ENCODE measurements at places on chromosomes 7 and 10.

- no peak for DNase-seq
Observed at GRCh38 chr7:112104120-112104519, 102.1 kb downstream of the DOCK4 start.

GRCh38 chr7:132422502-132423111 lies 153.7 kb downstream of the PLXNA4 start:
- DNase-seq, result no peak

DNA sequence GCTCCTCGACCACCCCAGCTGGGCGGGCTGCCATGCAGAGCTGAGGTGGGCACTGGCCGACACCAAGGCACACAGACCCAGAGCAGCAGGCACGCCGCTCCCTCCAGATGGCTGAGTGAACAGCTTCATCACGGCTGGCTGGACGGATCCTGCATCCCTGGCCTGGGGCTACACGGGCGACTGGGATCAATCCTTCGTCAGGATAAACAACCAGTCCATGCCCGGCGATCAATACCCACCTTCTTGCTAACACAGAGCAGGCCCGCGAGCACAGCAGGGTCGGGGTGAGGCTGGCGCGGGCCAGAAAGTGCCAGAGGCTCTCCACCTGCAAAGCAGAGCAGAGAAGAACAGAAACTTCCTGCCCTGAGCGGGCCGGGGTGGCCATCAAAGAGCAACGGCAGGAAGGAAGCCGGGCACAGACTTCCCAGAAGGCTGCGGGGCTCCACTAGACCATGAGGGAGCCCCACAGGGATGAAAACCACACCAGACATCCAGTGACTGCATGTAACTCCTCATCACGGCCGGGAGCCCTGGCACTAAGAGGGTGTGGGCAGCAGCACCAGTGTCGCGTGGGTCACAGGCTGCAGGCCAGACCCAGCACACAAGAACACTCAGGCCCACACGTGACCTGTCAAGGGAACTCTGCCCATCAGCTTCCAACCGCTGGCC lies 166.4 kb downstream of the MAD1L1 start:
- peak; percentile 40 for DNase-seq

GRCh38 chr7:109020251-109020650 lies 450.6 kb downstream of the DNAJB9 start:
- DNase-seq, result no peak

DNA sequence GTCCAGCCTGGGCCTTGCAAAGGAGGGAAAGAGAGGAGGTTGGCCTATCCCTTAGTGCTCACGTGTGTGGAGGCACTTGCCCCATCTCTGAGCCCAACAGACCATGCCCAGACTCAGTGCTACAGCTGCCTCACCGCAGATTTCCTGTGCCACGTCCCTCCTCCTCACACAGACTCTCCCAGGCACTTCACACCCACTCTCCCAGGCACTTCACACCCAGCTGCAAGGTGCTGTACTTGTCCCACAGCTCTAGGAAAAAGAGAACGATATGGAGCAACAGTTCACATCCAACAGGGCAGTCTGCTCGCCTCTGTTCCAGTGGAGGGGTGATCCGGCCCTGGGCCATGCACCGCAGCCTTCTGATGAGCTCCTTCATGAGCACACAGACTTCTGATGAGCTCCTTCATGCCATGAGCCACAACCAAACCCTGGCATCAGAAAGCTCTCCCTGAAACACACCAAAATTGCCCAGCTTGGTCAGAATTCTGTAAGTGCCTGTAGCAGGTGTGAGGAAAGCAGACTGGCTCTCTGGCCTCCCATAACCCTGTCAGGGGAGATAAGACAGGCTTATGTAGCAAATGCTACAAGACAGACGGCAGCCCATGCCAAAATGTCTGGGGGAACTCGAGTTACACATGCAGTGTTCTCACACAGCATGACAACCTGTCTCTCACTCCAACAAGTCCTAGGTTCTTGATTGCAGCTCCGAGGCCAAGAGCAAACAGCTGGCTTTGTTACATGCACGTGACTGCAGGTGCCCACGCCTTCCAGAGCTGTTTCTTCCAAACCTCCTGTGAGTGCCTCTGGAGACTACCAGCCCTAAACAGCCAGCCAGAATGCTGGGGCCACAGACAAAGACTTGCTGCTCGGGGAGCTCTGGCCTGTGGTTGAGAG lies 348.5 kb downstream of the GRID1 start:
- no peak for DNase-seq

DNA sequence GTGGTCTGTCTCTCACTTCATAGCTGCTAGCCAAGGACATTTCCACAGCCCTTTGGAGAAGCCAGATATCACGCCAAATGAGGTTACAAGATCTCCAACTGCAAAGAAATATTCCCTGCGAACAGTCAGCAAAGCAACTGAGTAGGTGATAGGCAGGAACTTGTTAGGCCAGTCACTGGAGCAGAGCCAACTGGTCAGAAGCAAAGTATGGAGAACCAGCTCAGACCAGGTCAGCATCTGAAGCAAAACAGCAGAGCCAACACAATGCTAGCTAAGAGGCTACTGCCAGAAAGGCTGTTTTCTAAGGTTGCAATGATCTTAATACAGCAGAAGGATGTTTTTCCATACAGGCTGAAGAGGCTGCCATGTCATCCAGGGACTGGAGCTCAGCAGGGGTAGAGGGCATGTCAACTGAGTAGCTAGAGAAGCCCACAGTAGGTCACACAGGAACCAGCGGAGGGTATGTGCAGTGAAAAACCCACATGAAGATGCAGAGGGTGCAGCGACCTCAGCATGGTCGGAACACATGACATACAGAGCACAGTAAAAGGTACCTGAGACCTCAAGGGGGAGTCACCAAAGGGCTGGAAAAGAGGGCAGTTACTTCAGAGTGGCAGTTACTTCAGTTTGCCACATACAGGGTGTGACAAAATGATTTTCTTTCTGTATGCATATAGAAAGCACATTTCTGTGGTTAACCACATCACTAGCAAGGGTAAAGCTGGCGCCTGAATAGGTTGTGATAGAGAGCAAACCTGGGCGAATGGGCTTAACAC lies 8.9 kb downstream of the SEC31B start:
- peak; percentile 67 for DNase-seq

GRCh38 chr7:95547361-95548348 lies 48.7 kb downstream of the PDK4 start:
- DNase-seq, result no peak

GRCh38 chr7:31975546-31975945 lies 94.7 kb downstream of the PDE1C start:
- DNase-seq, result no peak

GRCh38 chr10:14670551-14671240 lies 104.0 kb downstream of the FAM107B start:
- DNase-seq, result no peak

GRCh38 chr10:49329146-49329505 lies 30.2 kb downstream of the C10orf71 start:
- no peak for DNase-seq

DNA sequence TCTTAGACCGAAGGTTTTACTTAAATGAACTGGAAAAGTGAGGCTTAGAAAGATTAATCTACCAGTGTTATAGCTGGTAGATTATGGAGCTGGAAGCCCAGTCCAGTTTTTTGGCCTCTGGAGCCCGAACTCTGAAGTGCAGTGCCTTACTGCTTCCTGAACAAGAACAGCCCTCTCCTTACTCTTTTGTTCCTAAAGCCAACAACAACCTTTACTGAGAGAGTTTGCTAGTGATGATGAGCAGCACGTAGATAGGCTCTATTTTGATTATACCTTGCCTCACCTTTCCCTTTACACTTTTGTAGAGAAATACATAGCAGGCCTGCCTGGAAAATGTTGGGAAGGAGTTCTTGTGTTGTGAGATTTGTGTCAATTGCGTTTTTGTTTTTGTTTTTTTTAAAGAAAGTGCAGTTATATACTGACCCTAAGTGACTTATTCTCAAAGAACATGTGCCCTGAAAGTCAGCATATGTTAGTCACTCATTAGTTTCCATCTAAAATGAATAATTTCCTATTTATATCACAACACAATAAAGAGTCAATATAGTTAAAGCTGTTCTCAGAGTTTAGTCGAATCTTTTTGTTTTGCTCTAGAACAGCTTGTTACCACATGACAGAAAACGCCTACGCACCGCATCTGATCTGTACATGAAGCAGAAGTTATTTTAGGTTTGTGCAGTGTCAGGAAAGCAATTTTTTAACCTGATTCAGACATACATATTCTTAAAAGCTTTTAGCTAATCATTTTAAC lies 33.0 kb downstream of the PLEKHA1 start:
- DNase-seq, result no peak

- DNase-seq, result no peak
Observed at GRCh38 chr10:109504401-109504800, 418.9 kb downstream of the XPNPEP1 start.

DNA sequence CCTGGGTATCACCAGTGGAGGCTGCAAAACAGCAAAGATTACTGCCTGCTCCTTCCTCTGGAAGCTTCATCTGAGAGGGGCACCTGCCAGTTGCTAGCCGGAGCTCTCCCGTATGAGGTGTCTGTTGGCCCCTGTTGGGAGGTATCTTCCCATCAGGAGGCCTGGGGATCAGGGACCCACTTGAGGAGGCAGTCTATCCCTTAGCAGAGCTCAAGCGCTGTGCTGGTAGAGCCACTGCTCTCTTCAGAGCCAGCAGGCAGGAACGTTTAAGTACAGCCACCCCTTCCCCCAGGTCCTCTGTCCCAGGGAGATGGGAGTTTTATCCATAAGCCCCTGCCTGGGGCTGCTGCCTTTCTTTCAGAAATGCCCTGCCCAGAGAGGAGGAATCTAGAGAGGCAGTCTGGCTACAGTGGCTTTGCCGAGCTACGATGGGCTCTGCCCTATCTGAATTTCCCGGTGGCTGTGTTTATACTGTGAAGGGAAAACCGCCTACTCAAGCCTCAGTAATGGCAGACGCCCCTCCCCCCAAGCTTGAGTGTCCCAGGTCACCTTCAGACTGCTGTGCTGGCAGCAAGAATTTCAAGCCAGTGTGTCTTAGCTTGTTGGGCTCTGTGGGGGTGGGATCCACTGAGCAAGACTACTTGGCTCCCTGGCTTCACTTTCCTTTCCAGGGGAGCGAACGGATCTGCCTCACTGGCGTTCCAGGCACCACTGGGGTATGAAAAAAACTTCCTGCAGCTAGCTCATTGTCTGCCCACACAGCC lies 19.6 kb downstream of the SEMA3E start:
- no peak for DNase-seq

- peak; percentile 40 for DNase-seq
Observed at GRCh38 chr10:79244841-79245504, 102.3 kb upstream of the PPIF start.

DNA sequence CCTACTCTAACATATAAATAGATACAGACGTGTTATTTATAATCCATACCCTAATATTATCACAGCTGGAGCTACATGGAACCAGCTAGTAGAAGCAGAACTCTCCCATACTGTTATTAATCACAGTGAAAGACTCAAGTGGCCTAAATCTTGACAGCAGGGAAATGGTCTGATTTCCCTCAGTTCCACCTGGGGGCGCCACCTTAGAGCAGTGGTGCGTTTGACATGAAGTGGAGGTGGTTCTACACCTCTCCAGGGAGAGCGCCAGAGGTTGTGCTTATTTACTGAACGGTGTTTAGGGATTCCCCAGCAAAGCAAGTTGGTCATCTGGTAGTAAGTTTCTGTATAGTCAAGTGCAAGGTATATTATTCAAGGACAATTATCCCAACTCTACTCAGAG lies 17.6 kb downstream of the DNTT start:
- DNase-seq, result no peak

DNA sequence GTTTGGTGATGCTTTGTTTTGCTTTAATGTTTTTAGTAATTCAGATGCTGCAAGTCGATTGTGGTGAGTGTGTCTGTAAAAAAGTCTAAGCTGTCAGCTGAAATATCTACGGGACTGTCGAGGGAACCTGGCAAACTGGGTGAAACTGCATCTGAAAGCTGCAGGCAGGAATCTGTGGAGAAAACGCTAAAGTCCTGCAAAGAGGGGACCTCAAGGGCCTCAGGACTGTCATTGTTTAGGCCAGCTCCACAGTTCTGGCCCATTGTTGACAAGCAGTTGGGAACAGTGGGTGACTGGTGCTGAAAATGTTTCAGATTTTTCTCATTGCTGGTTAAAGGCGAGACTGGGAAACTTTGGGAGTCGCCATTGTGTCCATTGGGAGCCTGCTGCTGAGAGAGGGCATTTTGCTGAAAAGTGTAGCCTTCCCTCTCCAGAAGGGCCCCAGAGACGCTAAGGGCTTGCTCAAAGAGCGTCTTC lies 1.8 kb downstream of the HOXA2 start:
- DNase-seq, result no peak

GRCh38 chr10:121734589-121735045 lies 136.4 kb upstream of the FGFR2 start:
- DNase-seq, result peak; percentile 5

DNA sequence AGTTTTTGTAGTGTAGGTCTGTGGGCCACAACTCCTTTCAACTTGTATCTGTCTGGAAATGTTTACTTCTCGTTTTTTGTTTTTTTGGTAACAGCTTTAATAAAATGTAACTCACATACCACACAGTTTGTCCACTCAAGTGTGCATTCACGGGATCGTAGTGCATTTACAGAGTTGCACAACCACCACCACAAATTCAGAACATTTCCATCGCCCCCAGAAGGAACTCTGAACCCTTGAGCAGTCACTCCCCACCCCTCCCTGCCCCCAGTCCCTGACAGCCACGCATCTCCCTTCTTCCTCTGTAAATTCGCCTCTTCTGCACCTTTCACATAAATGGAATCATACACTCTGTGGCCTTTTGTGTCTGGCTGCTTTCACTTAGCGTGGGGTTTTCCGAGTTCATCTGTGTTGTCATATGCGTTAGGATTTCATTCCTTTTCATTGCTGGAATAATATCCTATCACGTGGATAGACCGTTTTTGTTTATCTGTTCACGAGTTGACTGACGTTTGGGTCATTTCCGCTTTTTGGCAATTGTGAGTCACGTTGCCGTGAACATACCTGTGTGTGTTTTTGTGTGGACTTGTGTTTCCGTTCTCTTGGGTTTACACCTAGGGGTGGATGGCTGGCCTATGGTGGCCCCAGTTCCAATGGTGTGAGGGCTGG lies 10.3 kb downstream of the JAKMIP3 start:
- no peak for DNase-seq

DNA sequence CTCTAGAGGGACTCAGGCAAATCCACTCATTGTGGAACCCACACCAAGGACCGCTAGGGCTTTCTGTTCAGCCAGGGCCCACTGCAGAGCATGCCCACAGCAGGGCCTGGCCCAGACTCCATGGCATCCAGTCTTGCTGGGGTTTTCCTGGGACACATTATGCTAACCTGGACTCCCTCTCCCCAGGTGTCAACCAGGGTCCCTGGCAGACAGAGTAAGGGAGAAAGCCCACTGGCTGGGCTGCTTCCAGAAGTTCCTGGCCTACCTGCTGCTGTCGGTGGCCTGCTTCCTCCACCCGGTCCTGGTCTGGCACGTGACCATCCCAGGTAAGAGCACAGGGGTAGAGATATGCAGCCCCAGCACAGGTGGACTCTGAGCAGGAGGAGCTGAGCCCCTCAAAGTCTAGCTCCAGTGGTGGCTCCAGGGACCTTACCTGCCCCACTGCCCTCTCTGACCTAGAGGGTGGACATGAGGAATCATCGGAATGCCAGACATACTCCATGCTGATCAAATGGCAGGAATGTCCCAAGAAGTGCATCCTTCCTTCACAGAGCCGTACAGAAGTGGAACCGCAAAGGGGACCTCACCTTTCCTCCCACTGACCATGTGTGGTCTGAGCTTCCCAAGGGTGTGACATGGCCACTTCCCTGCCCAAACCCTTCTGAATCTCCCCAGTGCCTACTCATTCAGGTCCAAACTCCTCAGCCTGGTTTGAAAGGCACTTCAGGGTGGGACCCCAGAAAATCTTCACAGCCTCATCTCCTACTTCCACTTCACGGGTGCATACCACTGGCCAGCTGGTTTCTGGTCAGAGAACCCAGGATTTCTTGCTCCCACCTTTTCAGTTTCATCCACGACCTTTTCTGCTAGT lies 22.5 kb downstream of the TMEM72 start:
- no peak for DNase-seq

- no peak for DNase-seq
Observed at GRCh38 chr7:154183482-154183881, 131.3 kb downstream of the DPP6 start.
